ENCODE measurements at places on chromosomes 2 and 18. TPM values are rescaled to one million over a fixed set of nuclear protein-coding genes. Genes with fewer than 3 reads are reported as not detected.

ELOA2 gene
- not detected for total RNA-seq

SCN3A gene
- total RNA-seq: 0.59 TPM

FHOD3 gene
- 13.0 TPM for total RNA-seq

DNAJC5G gene
- not detected for total RNA-seq

DNA sequence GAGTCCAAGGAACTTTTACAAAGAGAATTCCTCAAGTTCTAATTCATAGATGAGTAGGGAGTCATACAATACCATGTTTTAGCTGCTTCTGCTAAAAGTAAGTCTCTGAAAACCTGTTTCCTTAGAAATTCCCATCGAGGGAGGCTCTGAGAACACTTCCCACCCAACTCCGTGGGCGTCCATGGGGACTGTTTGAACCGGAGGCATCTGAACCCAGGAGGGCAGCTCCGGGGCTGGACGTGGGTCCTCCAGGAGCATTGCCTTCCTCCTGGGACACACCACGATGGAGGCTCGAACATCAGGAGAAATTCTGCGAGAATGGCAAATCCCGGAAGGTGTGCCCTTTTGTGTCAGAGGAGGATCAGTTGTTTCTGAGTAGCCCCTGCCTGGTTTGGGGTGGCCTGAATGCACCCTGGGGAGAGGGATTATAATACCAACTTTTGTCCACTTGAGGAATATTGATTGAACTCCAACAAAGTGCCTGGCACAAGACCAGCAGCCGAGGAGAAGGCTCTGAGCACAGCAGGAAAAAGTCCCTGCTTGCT, 327.5 kb upstream of the SALL3 start:
- peak; percentile 56 for DNase-seq
- no peak overlapping the region for H3K4me3 ChIP-seq
- H3K27ac ChIP-seq: no peak overlapping the region
- no peaks in the 10 kb centered on the region for H3K4me1 ChIP-seq

DNA sequence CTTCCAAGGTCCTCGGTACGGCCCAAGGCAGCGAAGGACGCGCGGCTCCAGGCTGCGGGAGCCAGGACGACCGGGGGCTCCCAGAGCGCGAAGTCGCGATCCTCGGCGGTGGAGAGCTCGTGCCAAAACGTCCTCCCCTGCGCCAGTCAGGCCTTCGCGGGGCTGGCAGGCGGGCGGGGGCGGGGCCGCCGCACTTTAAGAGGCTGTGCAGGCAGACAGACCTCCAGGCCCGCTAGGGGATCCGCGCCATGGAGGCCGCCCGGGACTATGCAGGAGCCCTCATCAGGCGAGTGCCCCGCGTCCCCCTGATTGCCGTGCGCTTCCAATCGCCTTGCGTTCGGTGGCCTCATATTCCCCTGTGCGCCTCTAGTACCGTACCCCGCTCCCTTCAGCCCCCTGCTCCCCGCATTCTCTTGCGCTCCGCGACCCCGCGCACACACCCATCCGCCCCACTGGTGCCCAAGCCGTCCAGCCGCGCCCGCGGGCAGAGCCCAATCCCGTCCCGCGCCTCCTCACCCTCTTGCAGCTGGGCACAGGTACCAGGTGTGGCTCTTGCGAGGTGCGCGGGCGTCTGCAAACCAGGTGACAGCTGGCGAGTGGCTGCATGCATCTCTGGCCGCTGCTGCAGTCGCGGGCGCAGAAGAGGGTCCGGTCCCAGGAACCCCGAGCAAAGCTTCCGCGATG, at the start of gene CIDEA:
TSS of gene CIDEA (plus strand) at position 226 of the 684 bp plus-strand sequence. CDS start at position 249, 23 bp downstream.
- peaks cover 53% of the 10 kb centered on the region for H3K27me3 ChIP-seq
- no peak within 1 kb of the TSS for H3K27ac ChIP-seq
- no peak for DNase-seq
- H3K4me3 ChIP-seq: peak within 1 kb of the TSS; percentile 37
- no peaks in the 10 kb centered on the region for H3K36me3 ChIP-seq

DNA sequence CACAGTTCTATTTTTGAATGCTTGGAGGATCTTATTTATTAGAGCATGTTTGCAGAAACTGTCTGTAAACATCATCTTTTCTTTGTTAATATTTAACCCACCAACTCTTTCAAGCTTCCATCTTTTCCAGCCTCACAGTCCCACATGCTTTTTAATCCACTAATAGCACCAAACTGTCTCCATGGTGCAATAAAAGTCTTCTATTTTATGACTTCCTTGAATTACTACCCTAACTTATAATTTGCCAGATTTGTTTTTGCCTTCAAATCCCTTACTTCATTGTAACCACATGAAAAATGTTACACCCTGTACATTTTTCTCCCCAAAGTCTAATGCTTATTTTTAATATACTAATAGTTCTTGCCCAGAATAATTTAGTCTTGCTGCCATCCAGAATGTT, 792.6 kb downstream of the PLCL1 start:
- no peaks in the 10 kb centered on the region for H3K27me3 ChIP-seq
- no peak overlapping the region for H3K27ac ChIP-seq
- no peak for DNase-seq
- no peaks in the 10 kb centered on the region for H3K4me1 ChIP-seq
- no peak overlapping the region for H3K4me3 ChIP-seq

DNA sequence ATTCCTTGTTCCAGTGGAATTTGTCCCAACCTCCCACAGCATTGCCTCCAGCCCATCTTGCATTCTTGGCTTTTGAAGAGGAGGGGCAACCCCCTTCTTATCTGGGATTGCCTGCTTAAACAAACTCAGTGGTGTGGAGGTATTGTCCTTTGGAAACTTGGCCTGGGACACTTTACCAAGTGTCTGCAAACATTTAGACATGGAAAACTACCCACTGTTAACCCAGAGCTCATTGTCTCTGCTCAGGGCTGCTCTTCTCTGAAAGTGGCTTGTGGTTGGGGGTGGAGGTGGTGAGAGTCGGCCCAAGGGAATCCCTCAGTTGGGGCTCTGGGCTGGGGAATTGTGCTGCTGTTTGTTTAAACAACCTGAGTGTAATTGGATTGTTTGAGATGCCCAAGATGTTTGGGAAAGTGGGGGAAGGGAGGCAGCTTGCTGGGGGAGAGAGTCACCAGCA, 178.3 kb upstream of the GATA6 start:
- no peaks in the 10 kb centered on the region for H3K4me1 ChIP-seq
- no peaks in the 10 kb centered on the region for H3K36me3 ChIP-seq
- DNase-seq: no peak
- H3K4me3 ChIP-seq: no peak overlapping the region

- no peaks in the 10 kb centered on the region for H3K36me3 ChIP-seq
- DNase-seq: no peak
- H3K27ac ChIP-seq: no peak overlapping the region
- H3K4me1 ChIP-seq: peaks cover 17% of the 10 kb centered on the region
- H3K27me3 ChIP-seq: no peaks in the 10 kb centered on the region
- no peak overlapping the region for H3K4me3 ChIP-seq
Observed at GRCh38 chr2:190635781-190636180, 13.1 kb upstream of the NAB1 start.

DNA sequence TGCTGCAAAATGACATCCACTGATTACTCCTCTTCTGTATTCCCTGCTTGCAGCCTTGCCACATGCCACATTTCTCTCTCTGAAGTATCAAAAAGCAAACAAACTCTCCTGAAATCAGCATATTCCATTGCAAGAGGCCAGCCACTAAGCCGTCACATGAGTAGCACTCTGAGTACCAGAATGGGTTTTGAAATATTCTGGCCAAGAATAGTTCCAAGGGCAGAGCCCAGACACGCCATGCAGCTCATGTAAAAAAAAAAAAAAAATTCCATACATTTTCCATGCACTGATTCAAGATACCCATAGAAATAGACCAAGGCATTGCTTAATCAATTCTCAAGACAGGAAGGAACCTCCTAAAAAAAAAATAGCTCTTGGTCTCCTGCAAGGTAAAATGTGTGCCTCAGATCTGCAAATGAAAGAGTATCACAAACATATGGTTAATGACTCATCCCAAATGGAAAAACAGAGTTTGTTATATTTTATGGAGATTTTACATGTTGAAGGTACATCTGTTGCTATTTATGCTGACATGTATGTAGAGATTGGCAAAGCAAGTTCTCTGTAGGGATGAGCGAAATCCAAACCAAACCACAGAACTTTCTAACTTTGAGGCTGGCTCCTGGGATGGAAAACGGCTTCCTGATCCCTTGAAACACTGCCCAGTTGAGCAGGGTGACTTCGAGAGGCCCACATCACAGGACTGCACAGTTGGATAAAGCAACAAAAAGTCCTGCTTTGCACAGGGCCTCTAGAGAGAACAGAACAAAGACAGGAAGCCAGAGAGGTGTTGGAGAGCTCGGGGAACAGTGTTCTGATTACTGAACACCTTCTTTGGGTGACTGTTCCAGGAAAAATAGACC, 346.2 kb downstream of the ZNF521 start:
- H3K27me3 ChIP-seq: no peaks in the 10 kb centered on the region
- H3K36me3 ChIP-seq: no peaks in the 10 kb centered on the region
- no peak overlapping the region for H3K4me3 ChIP-seq
- H3K27ac ChIP-seq: no peak overlapping the region

DNA sequence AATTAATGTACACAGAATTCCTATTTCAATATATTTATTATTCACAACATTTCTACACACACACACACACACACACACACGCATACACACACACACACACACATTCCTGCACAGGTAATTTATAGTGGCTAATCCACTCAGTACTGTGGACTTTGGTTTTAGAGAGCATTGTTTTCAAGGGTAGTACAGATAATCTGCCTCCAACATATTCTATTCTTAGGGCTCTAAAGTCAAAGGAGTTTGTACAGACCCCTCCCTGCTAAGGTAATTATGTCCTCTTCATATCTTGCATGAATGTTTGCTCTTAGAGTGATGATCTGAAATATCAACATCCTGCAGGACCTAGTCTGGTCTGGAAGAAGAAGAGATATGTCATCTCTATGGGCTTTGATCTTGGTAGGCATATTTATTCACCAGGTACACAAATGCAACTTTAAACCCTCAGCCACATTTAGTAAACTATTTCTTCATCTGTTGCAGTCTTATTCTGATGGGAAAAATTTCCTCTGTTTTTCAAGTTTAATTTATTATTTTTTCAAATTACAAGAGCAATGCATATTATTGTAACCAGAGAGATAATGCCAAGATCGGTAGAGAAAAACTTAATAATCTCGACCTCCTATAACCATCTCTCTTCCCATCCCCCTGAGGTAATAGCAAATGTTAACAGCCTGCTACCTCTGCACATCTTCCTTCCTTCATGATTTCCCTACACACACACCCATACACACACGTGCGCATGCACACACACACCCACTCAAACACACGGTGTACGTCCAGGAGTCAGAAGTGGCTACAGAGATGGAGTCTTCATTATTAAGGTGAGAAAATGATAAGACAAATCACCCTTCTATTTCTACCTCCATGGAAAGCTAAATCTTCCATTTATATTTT, 18.3 kb upstream of the POLE4 start:
- peaks cover 1% of the 10 kb centered on the region for H3K4me1 ChIP-seq
- no peak overlapping the region for H3K27ac ChIP-seq
- no peak for DNase-seq
- no peaks in the 10 kb centered on the region for H3K36me3 ChIP-seq
- peaks cover 8% of the 10 kb centered on the region for H3K27me3 ChIP-seq

- no peaks in the 10 kb centered on the region for H3K36me3 ChIP-seq
- no peaks in the 10 kb centered on the region for H3K27me3 ChIP-seq
- H3K4me3 ChIP-seq: no peak overlapping the region
- no peak overlapping the region for H3K27ac ChIP-seq
- H3K4me1 ChIP-seq: no peaks in the 10 kb centered on the region
- no peak for DNase-seq
Observed at GRCh38 chr2:56287508-56287907, 103.7 kb downstream of the CCDC85A start.

GRCh38 chr2:233480490-233481202, 85.9 kb downstream of the USP40 start:
- DNase-seq: peak; percentile 60
- H3K27me3 ChIP-seq: no peaks in the 10 kb centered on the region
- no peak overlapping the region for H3K27ac ChIP-seq
- no peaks in the 10 kb centered on the region for H3K4me1 ChIP-seq

DNA sequence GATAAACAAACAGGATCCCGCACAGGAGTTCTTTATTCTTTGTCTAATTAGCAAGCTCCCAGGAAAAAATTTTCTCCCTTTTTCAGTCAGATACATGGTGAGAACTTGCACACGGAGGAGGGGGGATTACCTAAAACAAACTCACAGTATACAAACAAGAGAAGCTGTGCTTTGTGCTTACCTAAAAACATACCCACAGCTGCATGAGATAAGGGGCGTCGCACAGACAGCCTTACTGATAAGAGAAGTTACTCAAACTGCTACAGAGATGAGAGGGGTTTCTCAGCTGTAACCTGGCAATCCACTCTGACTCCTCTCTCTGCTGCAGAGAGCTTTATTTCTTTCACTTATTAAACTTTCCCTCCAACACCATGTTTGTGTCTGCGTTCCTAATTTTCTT, 32.9 kb upstream of the ST3GAL5 start:
- H3K4me1 ChIP-seq: peaks cover 7% of the 10 kb centered on the region
- H3K27ac ChIP-seq: no peak overlapping the region
- H3K36me3 ChIP-seq: no peaks in the 10 kb centered on the region
- H3K4me3 ChIP-seq: no peak overlapping the region
- H3K27me3 ChIP-seq: no peaks in the 10 kb centered on the region

- H3K27ac ChIP-seq: no peak overlapping the region
Observed at GRCh38 chr2:200733713-200734198, 78.0 kb upstream of the BZW1 start.

- no peaks in the 10 kb centered on the region for H3K4me1 ChIP-seq
- H3K27ac ChIP-seq: no peak overlapping the region
- no peak for DNase-seq
Observed at GRCh38 chr2:153963256-153963655, 91.5 kb downstream of the GALNT13 start.
